ENCODE measurements at places on chromosomes 5 and 9. TPM values are rescaled to one million over a fixed set of nuclear protein-coding genes. Genes with fewer than 3 reads are reported as not detected.

C5orf52 gene
- total RNA-seq = not detected

DOK3 gene
- total RNA-seq = 1.4 TPM

GTF2H2 gene
- total RNA-seq = 39.1 TPM

SLC6A18 gene
- not detected for total RNA-seq

SEMA6A gene
- total RNA-seq = 2.9 TPM

SLC44A1 gene
- total RNA-seq = 30.4 TPM

GGTA1 gene
- not detected for total RNA-seq

IFNA10 gene
- total RNA-seq = not detected

DNA sequence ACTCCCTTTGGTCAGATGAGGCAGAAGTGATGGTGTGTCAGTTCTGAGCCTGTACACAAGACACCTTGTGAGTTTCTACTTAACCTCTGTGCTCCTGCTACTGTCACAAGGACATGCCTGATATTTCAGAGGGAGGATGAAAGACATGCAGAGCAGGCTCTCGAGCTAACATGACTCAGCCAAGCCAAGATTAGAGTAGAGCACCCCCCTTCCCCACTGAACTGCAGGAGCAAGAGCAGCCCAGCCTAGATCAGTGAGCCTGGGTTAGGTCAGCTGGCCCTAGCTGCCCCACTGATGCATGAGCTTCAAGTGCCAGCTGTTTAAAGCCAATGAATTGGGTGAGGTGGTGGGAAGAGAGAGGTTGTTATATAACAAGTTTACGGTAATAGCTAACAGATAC lies 36.7 kb downstream of the BRINP1 start:
- no peak overlapping the region for H3K4me3 ChIP-seq
- H3K36me3 ChIP-seq = no peaks in the 10 kb centered on the region
- no peaks in the 10 kb centered on the region for H3K4me1 ChIP-seq
- no peak for DNase-seq

DNA sequence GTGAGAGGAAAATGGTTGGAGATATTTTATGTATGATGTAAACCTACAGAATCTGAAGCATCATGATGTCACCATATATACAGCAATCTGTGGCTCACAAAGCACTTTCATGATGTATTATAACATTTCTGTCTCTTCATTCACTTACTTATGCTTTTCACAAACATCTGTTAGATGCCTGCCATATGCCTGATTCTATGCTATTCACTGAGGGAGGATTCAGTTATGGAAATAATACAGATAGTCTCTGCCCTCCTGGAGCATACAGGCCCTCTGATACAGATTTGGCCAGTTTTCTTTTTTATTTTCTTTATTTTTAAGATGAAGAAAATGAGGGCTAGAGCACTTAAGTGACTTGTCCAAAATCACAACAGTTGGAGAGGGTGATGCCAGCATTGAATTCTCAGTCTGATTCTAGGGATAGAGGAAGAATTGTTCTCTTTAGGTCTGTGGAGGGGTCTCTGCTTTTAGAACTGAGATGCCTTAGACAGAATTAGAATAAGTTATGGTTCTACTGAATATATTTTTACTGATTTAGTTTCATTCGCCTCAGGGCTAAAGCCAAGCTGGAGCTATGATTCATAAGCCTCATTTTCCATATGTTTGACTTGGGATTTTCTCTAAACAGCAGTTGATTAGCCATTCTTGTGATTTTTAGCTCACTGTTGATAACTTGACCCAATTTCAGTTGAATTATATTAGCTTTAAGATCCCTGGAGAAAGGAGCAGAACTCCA lies 636.4 kb downstream of the PRELID2 start:
- H3K36me3 ChIP-seq = no peaks in the 10 kb centered on the region
- H3K27me3 ChIP-seq = no peaks in the 10 kb centered on the region
- H3K4me1 ChIP-seq = no peaks in the 10 kb centered on the region
- H3K27ac ChIP-seq = no peak overlapping the region

DNA sequence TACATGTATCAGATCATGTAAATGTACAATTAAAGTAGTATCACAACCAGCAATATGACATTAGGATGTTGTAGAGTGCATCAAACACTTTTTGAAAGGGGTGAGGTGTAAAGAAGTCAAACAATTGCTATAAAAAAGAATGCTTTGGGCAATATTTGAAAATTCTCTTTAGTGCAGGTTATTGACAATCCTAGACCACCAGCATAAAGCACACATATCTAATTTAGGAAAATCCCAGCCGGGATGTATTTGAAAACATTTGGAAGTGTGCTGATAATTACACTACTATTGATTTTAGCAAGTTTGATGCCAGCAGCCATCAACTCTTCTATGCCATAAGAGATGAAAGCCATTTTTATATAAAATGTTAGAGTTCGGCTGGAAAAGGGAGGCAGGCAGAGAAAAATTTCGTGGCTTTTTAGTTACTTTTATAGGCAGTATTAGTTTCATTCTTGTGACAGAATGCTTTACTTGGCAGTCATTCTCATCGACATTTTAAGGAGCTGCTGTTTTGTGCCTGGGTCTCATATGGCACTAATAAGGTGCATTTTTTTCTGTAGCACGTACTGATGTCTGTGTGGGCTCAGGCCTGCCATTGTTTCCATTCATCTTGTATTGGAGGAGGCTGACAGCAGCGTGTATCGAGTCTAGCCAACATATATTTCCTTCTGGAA lies 285.7 kb downstream of the AOPEP start:
- peaks cover 46% of the 10 kb centered on the region for H3K36me3 ChIP-seq
- no peak overlapping the region for H3K4me3 ChIP-seq
- no peaks in the 10 kb centered on the region for H3K27me3 ChIP-seq

- no peak overlapping the region for H3K27ac ChIP-seq
- no peaks in the 10 kb centered on the region for H3K4me1 ChIP-seq
- H3K27me3 ChIP-seq = no peaks in the 10 kb centered on the region
- H3K36me3 ChIP-seq = no peaks in the 10 kb centered on the region
Measured at GRCh38 chr5:170280011-170280493, 17.5 kb downstream of the LCP2 start.

DNA sequence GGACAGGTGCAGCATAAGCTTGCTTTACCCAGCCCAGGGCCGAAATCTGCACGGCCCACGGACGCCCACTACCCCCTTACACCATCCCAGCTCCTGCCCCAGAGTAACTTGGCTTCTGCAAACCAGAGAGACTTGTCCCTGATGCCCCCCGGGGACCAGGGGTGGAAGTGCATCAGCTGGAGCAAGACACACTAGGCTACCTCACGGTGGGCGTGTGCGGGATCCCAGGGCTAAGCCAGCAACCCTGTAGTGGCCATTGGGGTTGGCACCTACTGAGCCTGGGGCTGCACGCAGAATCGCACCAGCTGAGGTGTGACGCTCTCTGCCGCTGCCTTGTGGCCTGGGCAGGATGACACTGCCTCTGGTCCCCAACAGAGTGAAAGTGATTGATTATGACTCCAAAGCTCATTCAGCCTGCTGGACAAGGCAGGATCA lies 6.1 kb upstream of the ZNF79 start:
- H3K27me3 ChIP-seq = no peaks in the 10 kb centered on the region
- no peak overlapping the region for H3K27ac ChIP-seq
- peak; percentile 44 for DNase-seq
- no peak overlapping the region for H3K4me3 ChIP-seq
- no peaks in the 10 kb centered on the region for H3K36me3 ChIP-seq

DNA sequence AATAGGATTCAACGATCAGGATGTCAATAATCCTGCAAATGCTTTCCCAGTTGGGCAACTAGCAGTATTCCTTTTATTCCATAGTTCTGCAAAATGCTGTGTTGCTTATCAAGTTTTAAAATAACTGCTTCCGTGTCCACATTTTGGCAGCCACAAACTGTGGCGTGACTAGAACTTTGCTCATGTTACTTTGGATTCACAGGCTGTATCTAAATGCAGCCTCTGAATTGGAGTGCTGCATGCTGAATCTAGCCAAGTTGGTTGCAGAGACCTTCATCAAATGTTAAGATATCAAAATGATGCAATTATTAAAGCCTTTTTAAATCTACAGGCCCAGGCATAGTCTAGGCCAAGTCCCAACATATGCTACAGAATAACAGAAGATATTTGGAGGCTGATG lies 249.2 kb downstream of the NR2F1-AS1 start:
- H3K4me1 ChIP-seq = no peaks in the 10 kb centered on the region
- H3K4me3 ChIP-seq = no peak overlapping the region
- H3K36me3 ChIP-seq = no peaks in the 10 kb centered on the region
- H3K27ac ChIP-seq = no peak overlapping the region

DNA sequence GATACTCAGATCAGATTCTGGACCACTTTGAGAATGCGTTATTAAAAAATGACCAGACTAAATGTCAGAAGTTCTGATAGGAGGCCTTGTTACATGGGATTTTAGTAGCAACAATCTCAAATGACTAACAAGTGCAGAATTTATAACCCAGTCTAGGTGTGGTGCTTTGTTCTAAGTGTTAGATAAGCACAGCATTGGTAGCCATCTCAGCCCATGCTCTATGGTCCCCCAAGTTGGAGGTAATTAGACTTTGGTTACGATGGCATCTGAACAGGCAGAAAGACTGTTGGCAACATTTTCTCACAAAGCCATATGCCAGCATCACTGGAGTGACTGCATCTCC lies 140.4 kb upstream of the RPS23 start:
- H3K27ac ChIP-seq = no peak overlapping the region
- H3K27me3 ChIP-seq = no peaks in the 10 kb centered on the region
- H3K36me3 ChIP-seq = no peaks in the 10 kb centered on the region
- no peak for DNase-seq

DNA sequence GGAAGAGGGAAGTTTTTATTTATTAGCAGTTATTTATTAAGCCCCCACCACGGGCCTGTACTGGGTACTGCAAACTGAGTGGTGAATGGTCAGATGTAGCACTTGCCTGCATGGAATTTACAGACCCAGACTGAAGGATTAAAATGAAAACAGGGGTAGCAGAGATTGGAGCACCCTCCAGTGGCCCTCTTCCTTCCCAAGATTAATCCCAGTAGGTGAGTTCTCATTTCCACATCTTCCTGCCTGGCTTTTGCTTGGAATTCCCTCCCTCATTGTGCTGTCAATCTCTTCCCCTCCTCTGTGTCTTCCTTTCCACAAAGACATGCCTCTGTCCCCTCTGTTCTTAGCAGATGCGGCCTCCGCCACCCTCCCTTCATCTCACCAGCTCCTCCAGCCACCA lies 39.2 kb downstream of the MVB12B start:
- H3K36me3 ChIP-seq = peaks cover 2% of the 10 kb centered on the region
- peaks cover 7% of the 10 kb centered on the region for H3K4me1 ChIP-seq
- no peaks in the 10 kb centered on the region for H3K27me3 ChIP-seq
- H3K27ac ChIP-seq = no peak overlapping the region

DNA sequence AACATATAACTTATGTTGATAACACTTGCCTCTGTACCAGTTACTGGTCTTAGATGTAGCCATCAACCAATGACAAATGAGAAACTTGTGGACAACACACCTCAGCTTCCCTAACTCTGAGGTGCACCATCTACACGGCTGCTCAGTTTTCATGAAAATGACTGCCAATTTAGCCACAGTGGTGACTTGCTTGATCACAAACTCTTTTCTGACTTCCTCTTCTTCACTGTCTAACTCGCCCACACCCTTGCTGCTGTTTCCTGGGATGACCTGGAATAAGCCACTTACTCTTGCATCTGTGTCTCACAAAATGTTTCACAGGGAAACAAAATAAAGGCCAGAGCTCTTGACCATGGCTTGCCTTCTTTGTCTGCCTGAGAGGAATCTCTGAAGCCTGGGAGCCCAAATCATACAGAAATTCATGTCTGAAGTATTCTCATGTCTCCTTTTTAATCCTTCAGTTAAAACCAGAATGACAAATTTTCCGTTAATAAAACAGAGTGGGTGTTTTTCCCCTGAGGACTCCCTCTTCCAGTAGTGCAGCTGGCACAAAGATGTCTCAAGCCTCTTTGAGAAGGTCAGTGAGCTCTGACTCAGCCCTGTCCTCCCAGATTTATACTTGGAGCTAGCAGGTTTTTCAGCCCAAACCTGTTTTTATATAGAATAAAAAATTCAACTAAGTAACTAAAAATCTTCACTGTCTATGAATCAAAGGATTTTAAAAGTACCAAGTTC lies 126.5 kb upstream of the PAM start:
- H3K27me3 ChIP-seq = no peaks in the 10 kb centered on the region
- no peaks in the 10 kb centered on the region for H3K36me3 ChIP-seq
- no peak for DNase-seq
- no peak overlapping the region for H3K27ac ChIP-seq
- no peaks in the 10 kb centered on the region for H3K4me1 ChIP-seq
- no peak overlapping the region for H3K4me3 ChIP-seq

DNA sequence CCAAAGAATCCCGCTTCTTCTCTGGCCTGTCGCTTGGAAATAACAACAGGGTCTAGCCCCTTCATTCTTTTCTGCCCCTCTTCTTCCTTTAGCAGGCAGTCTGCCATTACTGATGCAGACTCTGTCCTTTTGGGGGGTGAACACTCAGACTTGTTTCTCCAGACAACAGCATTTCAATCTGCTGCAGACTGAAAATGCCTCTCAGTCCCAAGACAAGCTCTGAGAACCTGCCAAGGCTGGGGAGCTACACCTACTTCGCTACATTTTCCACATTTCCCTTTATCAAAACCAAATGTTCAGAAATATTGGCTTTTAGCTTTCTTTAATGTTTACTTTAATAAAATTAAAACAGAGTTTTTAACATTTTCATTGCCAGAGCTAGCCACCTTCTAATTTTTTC lies 152.4 kb downstream of the MPDZ start:
- DNase-seq = no peak
- no peaks in the 10 kb centered on the region for H3K4me1 ChIP-seq
- H3K27me3 ChIP-seq = no peaks in the 10 kb centered on the region

- H3K27ac ChIP-seq = no peak overlapping the region
- H3K4me1 ChIP-seq = no peaks in the 10 kb centered on the region
- no peaks in the 10 kb centered on the region for H3K36me3 ChIP-seq
Measured at GRCh38 chr5:105726093-105726492, 1944.6 kb downstream of the EFNA5 start.

DNA sequence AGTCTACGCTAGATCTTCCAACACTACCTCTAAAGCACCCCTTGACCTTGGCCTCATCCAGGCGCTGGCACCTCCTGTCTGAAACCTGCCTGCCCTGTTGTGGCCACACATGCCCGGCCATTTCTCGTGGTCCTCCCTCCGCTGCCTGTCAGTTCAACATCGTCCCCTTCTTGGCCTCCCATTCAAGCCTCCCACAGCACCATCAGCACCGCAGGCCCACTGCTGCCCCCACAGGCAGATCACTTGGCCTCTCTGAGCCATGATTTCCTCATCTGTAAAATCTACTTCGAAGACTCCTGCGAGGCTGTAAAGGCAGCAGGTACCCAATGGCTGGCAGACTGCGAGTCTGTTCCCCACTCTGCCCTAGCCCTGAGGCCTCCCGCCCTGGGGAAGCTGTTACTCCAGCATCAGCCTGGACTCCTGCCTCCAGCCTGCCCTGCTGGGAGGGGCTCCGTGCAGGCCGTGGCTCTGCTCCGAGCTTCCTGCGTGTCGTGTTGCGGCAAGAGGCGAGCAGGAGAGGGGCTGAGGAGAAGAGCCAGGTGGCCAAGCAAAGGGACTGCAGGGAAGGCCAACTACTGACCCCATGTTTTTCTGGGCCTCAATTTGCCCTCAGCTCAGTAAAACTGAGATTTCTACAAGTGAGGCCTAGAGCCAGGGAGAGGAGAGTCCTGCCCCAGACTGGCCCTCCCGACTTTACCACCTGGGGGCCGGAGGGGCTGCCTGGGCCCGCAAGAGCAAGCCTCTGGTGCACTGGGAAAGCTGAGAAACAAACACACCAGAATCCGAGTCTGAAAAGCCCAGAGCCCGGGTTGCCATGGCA lies 70.5 kb upstream of the LRRTM2 start:
- H3K4me3 ChIP-seq = no peak overlapping the region
- no peaks in the 10 kb centered on the region for H3K4me1 ChIP-seq
- no peaks in the 10 kb centered on the region for H3K27me3 ChIP-seq
- H3K27ac ChIP-seq = no peak overlapping the region
- no peak for DNase-seq

All from HepG2 (cell line).